ENCODE measurements at places on chromosomes 4 and X. TPM values are rescaled to one million over a fixed set of nuclear protein-coding genes. Genes with fewer than 3 reads are reported as not detected.

GRCh38 chr4:2898001-2898400 lies 54.4 kb downstream of the ADD1 start:
- peak overlapping the region; percentile 6 for H3K27ac ChIP-seq
- no peak for DNase-seq
- H3K27me3 ChIP-seq, result peaks cover 4% of the 10 kb centered on the region
- peaks cover 5% of the 10 kb centered on the region for H3K4me1 ChIP-seq
- H3K4me3 ChIP-seq, result peak overlapping the region; percentile 6

Gene SPATA18
- 17.3 TPM for total RNA-seq

DNA sequence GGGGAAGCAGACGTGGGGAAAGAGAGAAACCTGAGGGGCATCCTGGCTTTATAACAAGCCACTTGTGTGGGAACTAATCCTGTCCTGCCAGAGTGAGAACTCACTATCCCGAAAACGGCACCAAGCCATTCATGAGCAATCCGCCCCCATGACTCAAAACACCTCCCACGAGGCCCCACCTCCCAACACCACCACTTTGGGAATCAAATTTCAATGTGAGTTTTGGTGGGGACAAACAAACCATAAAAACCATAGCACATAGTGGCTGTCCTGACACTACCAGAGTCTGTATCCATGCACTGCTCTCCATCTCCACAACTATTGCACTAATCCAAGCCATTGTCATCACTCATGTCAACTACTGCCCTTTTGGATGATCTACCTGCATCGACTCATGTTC lies 28.5 kb upstream of the SEPTIN6 start:
- peaks cover 3% of the 10 kb centered on the region for H3K27me3 ChIP-seq
- no peaks in the 10 kb centered on the region for H3K4me1 ChIP-seq
- H3K36me3 ChIP-seq, result no peaks in the 10 kb centered on the region
- H3K27ac ChIP-seq, result no peak overlapping the region
- no peak overlapping the region for H3K4me3 ChIP-seq
- no peak for DNase-seq

- peaks cover 10% of the 10 kb centered on the region for H3K4me1 ChIP-seq
- DNase-seq, result no peak
- H3K36me3 ChIP-seq, result no peaks in the 10 kb centered on the region
These were observed 35.7 kb downstream of the TMEM154 start for GRCh38 chr4:152644130-152644529.

DNA sequence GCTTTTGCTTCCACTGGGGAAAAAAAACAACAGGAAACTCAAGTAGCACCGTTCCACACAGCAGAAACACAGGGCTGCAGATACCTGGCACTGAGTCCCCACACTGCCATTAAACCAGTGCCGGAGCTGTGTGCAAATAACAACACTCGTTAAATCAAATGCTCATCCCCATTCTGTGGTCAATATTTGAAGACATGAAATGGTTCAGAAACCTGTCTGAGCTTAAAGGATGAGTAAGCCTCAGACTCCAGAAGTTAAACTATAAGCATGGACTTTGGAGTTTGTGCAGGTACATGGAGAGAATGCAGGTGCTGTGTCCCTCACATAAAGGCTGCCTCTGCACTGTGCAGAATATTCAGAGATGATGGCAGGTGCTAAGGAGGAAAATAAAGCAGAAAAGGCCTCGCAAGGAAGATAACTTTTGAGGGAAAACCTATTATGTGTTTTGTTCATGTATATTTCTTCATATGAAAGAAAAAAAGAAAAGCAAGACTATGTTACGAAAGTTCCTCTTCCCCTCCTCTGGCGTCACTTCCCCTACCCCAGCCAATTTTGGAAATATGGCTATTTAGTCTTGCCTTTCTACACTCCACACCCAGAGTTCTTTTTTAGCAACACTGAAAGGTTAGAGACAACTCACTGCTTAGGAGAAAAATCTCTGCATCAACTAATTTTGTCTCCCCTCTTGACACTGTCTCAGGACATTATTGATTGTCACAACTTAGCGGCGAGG lies 4.6 kb downstream of the MPP1 start:
- no peak overlapping the region for H3K4me3 ChIP-seq
- H3K27ac ChIP-seq, result peak overlapping the region; percentile 15
- peaks cover 4% of the 10 kb centered on the region for H3K27me3 ChIP-seq

DNA sequence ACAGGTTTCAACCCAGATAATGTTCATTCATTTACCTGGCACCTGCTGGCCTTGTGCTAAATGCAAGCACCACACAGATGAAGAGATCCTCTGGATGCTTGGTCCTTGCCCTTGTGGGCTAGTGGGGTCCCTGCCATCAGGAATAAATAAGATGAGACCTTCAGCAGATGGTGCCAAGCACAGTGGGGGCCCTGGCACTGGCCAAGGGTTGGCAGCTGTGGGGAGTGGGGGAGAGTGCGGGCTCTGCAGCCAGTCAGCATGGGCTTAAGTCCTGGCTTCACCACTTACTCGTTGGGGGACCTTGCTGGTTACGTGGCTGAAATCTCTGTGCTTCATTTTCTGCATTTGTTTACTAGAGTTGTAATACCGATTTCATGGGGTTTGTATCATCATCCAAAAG lies 6.9 kb downstream of the LAP3 start:
- DNase-seq, result no peak
- H3K27ac ChIP-seq, result no peak overlapping the region
- H3K36me3 ChIP-seq, result peaks cover 44% of the 10 kb centered on the region

Gene TEX13B
- not detected for total RNA-seq

DNA sequence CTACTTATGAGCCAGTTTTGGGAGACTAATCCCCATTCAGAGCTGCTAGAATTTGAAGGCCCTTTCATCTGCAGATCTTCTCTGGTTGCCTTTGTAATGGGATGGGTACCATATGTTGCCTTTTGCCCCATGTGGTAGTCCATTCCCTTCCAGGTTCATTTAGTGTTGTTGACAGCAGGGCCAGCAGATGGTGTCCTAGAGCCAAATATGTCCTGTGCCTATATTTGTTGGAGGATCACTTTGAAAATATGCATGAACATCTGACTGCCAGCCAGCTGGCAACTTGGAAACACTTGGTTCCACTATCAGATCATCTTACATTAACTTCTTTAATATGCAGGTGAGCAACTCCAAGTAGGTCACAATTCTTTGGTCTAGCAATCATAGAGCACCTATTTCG lies 30.4 kb downstream of the CFAP299 start:
- H3K4me3 ChIP-seq, result no peak overlapping the region

Gene TECRL
- not detected for total RNA-seq

Measured in endothelial cell (in vitro differentiated cells).